Fibroblast of skin of right biceps (primary cell): ENCODE measurements at places on chromosomes 6 and 20.

- DNase-seq = no peak
Measured at GRCh38 chr20:20551409-20551808, 161.0 kb downstream of the RALGAPA2 start.

- DNase-seq = no peak
Measured at GRCh38 chr20:5910186-5910585, 40.1 kb downstream of the TRMT6 start.

- peak; percentile 32 for DNase-seq
Measured at GRCh38 chr6:1240766-1241318, 71.1 kb upstream of the FOXQ1 start.

- DNase-seq = no peak
Measured at GRCh38 chr6:12782136-12782535, 65.6 kb downstream of the PHACTR1 start.

DNA sequence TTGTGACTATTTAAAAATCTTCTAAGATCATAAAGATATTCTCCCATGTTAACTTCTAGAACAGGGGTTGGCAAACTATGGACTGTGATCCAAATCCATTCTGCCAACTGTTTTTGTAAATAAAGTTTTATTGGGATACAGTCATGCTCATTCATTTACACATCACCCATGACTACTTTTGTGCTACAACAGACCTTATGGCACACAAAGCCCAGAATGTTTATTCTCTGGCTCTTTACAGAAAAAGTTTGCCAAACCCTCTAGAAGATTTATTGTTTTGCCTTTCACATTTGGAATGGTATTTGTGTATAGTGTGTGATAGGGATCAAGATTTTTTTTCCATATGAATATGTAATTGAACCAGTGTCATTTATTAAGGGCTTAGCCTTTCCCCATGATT is 341.7 kb downstream of the CD83 start:
- peak; percentile 34 for DNase-seq

DNA sequence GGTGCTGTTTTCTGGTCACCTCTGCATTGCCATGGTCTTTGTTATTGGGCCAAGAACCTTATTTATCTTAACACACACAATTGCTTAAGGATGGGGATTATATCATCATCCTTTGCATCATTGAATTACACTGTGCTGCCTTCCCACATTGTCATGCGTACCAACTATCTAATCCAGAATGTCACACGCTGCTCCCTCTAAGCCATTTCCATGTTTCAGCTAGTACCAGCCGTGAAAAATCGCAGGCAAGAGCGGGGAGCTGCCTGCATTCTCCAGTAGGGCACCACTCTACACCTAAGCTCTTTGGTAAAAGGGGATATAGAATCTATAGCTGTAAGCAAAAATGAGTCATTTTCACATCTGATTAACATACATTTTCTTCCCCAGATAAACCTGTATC is 277.0 kb downstream of the PRL start:
- DNase-seq = no peak
